ENCODE measurements at places on chromosomes 4 and X.

- no peak for DNase-seq
Observed at GRCh38 chr4:75511841-75512240, 2.4 kb downstream of the RCHY1 start.

GRCh38 chr4:15864651-15865566, 73.6 kb downstream of the FGFBP1 start:
- no peak for DNase-seq

- DNase-seq = no peak
Observed at GRCh38 chr4:113406723-113407016, 354.9 kb downstream of the CAMK2D start.

DNA sequence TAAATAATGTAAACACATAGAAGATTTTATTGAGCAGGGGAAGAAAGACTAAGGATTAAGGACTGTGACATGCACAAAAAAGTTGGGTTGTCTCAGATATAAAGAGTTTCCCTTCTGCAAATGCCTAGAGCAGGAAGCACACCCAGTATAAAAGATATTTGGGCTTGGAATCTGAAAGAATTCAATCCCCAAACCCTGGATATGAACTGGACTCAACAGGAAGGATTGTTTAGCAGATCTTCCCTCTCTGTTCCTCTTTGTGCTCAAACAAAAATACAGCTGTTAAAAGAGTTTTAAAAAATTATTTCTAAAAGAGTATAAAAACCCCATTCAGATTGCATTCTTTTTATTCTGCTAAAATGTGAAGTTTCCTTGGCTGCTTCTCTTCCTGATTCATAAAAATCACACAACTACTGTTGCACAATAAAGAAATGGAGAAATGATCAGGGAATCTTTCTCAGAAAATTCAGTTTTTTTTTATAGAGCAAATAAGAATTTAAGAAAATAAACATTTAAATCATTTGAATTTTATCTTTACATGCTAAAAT, 71.4 kb downstream of the PDLIM5 start:
- DNase-seq = no peak

- no peak for DNase-seq
Observed at GRCh38 chrX:67721321-67721720, 177.5 kb downstream of the AR start.

- no peak for DNase-seq
Observed at GRCh38 chrX:129634541-129634940, 20.2 kb downstream of the APLN start.

DNA sequence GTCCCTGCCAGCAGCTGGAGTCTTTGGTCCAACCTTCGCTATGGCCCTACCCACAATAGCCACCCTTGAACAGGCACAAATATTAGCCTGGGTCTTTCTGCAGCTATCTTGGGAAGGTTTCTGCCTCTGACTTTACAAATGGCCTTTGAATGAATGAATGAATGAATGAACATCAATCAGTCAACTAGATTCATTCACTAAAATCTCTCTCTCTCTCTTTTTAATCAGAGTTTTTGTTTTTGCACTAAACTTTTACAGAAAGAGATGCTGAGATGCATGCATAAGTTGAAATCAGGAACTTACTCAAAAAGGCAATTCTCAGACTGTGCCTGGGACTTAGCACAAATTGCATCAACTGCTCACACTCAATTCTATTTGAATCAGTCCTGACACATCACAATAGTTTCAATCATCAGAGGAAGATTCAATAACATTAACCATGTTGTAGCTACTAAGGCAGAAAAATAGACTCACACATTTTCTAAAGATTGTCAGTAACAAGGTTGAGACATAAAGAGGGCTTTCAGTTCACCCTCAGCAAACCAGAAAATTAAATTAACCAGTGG, 55.0 kb downstream of the ANXA3 start:
- no peak for DNase-seq

DNA sequence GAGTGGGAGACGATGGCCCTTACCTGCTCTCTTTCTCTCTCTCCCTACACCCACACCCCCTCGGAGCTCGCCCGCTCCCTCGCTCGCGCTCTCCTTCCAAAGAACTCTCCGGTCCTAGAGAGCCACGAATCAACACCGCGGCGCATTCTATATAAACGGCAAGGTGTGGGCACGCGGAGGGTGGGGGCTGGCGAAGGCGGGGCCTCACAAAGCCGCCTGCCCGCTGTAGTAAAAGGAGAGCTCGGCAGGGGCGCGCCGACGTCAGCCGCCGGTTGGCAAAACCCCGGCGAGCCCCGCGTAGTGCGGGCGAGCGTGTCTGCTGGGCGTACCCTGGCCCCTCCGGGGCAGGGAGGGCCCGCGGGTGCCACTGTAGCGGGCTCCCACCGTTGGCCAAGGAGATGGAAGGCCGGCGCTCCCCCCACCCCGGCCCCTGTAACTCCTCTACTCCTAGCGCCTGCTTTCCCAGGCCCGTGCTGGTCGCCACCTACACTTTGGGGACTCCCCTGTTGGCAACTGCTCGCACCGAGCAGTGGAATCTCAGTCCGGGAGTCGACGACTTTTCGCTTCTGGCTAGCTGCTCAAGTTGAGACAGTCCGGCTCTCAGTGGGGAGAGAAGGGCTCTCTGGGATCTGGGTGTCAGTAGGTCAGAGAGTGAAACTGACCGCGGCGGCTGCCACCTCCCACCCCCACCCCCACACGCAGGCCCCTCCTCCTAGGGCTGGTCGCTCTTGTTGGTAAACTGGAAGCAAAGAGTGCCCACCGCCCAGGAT, 325.5 kb upstream of the F9 start:
- DNase-seq = no peak

DNA sequence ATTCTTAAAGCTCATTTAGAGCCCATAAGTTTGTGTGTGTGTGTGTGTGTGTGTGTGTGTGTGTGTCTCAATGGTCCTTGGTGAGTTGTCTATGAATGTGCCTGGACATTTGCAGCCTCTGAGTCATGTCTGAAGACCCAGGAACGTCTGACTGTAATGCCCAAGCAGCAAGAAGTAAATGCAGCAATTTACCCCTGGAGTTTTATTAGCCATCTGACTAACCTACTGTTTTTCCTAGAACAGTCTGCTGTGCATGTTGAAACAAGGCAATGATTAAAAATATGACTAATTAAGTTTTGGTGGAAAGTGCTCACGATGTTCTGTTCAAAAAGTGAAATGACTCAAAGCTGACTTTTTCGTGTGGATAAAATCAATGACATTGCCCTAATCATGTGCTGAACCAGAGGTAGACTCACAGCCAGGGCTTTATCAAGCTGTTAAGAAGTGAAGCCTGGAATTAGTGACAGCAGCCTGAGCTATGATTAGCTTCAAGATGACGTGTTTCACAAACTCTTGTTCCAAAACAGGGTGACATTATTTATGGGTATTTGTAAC, 201.6 kb downstream of the CPE start:
- no peak for DNase-seq

DNA sequence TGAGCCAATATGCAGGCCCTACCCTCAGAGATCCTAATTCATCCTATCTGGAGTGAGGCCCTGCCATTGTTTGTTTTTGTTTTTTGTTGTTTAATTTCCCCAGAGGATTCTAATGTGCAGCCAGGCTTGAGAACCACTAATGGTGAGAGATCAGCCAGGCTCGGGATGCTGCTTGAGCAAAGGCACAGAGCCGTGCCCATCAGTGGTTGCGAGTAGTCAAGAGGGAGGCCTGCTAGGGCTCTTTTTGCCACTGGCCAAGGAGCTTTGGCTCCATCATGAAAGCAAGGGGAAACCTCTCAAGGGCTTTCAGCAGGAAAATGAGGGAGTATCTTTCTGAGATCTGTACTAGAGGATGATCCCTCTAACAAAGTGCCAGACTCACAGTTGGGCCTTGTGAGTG, 2.7 kb downstream of the TCEANC start:
- DNase-seq = no peak

GRCh38 chr4:4853371-4853823, 6.1 kb upstream of the MSX1 start:
- DNase-seq = no peak

- DNase-seq = no peak
Observed at GRCh38 chr4:24805067-24805466, 9.7 kb downstream of the SOD3 start.

GRCh38 chr4:21763855-21764254, 184.7 kb downstream of the KCNIP4 start:
- no peak for DNase-seq

DNA sequence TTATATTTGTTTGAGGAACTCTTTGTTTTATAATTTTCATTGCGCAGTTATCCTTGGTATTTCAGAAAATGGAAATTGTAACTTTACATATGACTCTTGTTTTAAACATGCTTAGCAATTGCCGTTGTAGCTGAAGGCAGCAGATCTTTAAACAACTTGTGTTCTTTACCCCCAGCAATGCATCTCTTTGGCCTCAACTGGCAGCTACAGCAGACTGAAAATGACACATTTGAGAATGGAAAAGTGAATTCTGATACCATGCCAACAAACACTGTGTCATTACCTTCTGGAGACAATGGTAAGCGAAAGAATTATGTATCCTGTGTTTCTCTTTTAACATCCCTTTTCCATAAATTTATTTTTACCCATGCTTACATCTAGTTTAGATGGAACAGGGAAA, 263.6 kb downstream of the DCTD start:
- no peak for DNase-seq

- no peak for DNase-seq
Observed at GRCh38 chrX:7027071-7027470, 120.4 kb upstream of the STS start.

- DNase-seq = no peak
Observed at GRCh38 chrX:99353412-99353811, 1056.7 kb downstream of the PCDH19 start.

GRCh38 chrX:25007059-25008053, 8.4 kb downstream of the ARX start:
- no peak for DNase-seq

- no peak for DNase-seq
Observed at GRCh38 chr4:128590034-128590740, 219.3 kb upstream of the JADE1 start.

- no peak for DNase-seq
Observed at GRCh38 chr4:104424989-104425388, 69.7 kb downstream of the CXXC4 start.
